Astrocyte (in vitro differentiated cells and primary cell): ENCODE measurements at places on chromosomes 7 and 10. TPM values are rescaled to one million over a fixed set of nuclear protein-coding genes. Genes with fewer than 3 reads are reported as not detected.

DNA sequence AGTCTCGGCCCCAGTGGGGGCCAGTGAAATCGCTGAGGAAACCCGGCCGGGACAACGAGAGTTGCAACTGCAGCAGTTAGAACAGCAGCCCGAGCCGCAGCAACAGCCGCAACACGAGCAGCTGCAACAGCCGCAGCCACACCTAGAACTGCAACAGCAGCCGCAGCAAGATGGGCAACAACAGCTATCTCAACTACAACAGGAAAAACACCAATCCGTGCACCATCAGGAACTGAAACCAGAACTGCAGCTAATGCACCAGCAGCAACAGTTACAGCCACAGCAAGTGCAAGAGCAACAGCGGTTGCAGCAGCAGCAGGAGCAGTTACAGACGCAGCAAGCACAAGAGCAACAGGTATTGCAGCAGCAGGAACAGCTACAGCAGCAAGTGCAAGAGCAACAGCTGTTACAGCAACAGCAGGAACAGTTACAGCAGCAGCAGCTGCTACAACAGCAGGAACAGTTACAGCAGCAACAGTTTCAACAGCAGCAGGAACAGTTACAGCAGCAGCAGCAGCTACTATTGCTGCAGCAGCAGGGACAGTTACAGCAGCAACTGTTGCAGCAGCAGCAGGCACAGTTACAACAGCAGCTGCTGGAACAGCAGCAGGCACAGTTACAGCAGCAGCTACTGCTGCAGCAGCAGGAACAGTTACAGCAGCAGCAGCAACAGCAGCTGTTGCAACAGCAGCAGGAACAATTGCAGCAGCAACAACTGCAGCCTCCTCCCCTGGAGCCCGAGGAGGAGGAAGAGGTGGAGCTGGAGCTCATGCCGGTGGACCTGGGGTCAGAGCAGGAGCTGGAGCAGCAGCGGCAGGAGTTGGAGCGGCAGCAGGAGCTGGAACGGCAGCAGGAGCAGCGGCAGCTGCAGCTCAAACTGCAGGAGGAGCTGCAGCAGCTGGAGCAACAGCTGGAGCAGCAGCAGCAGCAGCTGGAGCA lies 6.1 kb downstream of the ZNF853 start:
- DNase-seq: no peak

DNA sequence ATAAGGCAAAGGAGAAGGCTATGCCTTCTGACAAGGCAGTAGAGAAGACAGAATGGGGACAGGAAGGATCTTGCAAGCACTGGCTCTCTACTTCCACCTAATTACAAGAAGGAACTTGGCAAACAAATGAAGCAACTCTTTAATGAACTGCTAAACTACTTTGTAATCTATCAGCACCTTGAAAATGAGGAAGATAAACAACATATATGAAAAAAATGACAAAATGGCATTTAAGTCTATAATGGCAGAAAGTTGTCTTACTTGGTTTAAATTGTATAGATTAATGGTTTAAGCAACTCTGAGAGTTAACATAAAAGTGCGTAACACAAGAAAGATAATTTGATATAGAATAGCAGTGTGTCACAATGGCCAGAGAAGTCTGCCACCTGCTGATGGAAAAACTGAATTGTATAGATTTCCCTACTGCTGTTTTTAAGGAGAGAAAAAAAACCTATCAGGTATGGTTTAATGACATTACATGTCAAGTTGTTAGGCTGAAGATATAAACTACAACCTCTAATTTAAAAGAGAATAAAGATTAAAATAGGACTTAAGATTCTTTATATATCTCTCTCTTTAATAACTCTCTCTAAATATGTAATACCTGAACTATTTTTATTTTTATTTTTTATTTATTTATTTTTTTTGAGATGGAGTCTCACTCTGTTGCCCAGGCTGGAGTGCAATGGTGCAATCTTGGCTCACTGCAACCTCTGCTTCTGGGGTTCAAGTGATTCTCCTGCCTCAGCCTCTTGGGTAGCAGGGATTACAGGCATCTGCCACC lies 11.8 kb downstream of the NT5C3A start:
- no peak for DNase-seq

DNA sequence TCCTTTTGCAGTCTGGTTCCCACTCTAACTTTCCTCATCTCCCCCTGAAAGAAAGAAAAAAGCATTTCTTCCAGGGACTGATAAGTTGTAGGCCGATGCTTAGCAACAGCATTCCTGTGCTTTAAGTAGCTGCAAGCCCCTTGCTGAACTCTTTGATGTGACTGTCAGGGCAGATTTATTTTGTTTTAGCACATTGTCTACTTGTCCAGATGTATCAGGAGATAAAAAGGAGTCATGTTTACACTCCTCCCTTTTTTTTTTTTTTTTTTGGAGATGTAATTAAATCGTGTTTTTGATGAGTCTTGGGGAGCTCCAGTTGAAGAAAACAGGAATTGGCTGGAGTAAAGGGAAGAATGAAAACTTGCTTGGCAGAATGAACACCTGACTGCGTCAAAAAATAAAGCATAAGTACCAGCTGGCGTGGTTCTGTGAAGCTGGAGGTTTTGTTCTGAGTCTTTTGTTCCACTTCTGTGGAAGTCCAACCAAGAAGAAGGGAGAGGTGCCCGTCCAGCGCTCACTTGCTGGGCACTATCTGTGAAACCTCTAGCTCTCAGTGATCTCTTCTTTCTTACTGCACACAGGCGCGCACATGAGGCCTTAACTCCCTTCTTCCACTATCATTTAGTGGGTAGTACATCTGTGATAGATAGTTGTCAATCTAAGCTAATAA lies 871.7 kb downstream of the LRMDA start:
- DNase-seq: peak; percentile 81

Gene RBM20
- 1.5 TPM in 2 replicates for total RNA-seq

Gene CTBP2
- total RNA-seq: 101 and 109 TPM in 2 replicates

Gene TECTB
- not detected in 2 replicates for total RNA-seq
